GM18507 (cell line): ENCODE measurements at places on chromosomes 5 and 9.

DNA sequence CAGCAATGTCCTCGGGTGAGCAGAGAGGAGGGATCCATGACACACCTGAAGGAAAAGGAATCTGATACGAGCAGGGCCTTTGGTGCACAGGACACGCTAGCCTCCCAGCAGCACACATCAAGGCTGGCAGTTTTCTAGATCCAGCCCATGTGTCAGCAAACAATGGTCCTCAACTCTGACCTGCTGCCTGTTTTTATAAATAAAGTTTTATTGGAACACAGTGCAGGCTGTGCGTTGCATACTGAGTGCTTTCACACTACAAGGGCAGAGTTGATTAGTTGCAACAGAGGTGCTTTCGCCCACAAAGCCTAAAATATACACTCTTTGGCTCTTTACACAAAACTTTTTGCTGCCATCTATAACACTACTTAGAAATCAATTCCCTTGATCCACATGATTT lies 147.1 kb downstream of the MYO10 start:
- DNase-seq, result no peak

DNA sequence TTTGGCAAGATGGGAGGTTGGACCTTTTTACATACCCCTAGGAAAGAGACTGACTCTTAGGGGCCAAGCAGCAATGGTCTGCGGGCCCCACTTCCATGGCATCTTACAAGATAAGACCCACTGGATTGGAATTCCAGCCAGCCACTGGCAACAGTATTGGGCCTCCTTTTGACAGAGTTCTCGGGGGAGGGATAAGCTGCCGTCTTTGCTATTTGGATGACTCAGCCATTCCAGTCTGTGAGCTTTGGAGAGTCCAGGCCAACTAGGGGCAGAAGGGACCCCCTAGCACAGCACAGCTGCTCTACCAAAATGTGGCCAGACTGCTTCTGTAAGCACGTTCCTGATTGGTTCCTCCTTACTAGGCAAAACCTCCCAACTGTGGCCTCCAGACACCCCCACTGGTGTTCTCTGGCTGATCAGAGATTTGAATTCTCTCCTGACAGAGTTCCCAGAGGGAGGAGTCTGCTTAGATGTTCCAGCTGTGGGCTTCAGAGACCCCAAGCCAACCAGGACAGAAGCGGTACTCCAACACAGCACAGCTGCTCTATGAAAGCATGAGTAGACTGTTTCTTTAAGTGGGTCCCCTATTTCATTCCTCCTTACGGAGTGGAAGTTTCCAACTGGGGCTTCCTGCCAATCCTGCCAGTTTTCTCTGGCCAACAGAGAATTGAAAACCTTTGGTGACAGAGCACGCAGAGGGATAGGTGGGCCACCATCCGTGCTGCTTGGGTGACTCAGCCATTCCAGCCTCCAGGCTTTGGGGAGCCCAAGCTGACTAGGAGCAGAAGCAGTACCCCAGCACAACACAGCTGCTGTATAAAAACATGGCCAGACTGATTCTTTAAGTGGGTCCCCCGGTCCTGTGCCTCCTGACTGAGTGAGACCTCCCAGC lies 672.1 kb upstream of the RIOK2 start:
- DNase-seq, result no peak

DNA sequence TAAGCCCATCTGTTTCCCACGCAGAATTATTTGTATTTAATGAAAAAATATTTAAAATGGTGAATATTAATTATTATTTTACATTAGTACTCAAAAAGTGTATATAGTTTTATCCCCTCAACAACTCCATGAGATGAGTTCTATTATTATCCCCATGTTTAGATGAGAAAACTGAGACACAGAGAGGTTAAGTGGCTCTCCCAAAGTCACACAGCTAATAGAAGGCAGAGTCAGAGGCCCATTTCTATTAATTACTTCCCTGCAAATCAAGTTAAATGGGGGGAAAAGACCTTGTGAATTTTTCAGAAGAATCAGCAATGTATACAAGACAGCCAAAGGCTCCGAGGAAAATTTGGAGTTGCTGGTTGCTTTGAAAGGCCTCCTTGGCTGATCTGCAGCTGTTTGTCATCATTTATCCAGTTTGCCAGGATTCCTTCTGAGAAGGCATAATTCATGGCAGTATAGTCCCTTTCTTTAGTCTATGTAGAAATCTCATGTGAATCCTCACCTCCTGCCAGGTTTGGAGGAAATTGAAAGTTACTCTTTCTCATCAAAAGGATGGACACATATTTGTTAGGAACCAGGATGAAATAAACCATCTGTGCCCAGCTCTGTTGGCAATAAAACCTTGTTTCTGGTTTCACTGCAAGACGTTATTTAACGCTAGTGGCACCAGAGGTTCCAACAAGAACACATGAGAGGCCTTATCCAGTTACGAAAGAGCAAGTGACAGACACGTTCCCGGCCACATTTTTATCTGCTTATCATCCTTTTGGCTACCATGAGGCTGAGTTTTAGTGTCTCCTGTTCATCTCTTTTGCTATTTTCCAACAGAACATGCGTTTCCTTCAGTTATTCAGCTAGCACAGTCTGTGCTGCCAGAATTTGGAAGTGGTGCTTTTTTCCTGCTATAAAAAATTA lies 621 bp downstream of the FYB1 start:
- DNase-seq, result no peak

DNA sequence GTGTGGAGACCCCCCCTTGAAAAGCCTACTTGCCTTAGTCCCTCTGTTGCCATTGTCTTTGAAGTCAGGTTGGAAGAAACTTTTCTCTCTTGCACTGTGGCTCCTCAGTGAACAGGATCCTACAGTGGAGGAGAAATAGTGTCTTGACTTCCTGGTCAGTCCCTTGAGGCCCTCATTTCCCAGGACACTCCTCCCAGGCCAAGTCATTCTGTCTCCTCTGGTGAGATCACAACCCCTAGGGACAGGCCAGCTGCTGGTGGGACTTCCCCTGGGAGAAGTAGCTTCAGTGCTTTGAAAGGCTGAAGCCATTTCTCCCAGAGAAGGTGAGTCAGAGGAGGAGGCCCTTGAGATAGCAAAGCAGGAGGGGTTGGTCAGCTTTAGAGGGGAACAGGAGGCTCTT lies 10.1 kb upstream of the GRIA1 start:
- DNase-seq, result peak; percentile 20

DNA sequence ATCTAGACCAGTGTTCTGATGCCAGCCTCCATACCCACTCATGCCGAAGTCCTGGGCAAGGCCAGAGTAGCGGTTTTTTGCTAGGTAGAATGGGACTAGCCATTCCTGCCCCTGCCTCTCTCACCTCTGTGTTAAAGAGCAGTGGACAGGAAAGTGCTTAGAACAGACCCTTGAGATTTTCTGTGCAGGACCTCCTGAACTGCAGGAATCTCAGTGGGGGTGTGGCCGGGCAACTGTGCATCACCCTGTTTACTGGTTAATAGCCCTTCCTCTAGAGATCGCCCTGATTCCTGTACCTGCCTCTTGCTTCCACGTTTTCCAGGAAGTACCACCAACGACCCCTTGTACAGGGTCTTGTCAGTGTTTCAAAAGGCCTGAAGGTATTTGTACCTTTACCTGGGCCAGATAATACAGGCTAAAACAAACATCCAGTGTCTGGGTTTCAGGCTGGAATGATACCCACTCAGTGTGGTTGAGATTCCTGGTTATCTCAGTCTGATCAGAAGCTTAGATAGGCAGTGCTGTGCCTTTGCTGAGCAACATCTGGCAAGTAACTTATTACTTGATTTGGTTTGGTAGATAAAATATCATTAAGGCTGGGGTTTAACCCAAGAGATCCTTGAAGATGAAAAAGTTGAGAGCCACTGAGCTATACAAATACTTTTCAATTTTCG lies 65.9 kb downstream of the RGS3 start:
- DNase-seq, result no peak

GRCh38 chr5:113336975-113337374 lies 97.8 kb downstream of the TSSK1B start:
- no peak for DNase-seq

GRCh38 chr5:88540471-88541115 lies 271.9 kb upstream of the TMEM161B start:
- no peak for DNase-seq

- no peak for DNase-seq
These were observed 179.4 kb upstream of the NR3C1 start for GRCh38 chr5:143582869-143583268.

DNA sequence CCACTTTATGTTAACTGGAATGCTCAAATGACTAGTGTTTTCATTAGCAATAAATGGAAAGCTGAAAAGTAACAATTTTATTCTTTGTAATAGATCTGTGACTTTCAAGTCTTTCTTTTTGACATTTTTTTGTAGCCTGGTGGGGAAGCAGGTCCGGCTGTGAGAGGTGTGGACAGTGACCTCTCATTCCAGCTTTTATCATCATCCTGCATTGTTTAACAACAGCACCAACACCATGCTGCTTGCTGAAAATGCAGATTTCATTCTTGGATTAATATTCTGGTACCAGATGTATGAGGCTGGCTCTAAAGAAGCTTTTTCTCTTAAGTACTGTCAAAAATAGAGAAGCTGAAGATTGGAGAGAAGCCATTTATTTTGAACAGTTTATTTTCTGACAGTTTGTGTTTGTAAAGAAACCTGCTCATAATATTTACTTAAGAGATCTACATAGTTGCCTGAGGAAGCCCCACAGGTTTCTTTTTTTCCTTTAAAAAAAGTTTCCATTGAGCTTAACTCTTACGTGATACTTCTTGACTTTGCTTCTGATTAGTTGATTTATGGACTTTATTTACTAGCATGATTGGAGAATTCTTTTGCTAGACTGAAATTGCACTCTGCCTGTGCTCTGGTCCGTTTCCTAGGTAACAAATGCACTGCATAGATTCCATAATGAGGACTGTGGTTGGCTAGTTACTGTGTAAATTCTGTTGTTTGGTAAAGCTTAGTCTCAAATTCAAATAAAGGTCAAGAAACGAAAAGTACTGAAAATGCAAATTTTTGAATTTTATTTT lies 3.4 kb downstream of the KIAA1958 start:
- DNase-seq, result no peak

DNA sequence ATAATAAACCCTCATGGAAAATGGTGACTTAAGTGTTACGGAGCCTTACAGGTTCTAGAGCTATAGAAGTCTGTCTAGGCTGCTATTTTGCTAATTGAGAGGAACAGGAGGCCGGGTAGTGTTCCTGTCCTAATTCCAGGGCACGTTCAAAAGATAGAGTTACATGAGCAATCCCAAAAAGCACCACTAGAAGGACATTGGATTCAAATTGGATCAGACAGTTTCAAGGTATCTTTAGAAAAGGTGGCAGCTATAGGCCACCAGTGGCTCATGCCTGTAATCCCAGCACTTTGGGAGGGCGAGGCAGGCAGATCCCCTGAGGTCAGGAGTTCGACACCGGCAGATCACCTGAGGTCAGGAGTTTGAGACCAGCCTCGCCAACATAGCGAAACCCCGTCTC lies 458.8 kb downstream of the TMEM232 start:
- no peak for DNase-seq

DNA sequence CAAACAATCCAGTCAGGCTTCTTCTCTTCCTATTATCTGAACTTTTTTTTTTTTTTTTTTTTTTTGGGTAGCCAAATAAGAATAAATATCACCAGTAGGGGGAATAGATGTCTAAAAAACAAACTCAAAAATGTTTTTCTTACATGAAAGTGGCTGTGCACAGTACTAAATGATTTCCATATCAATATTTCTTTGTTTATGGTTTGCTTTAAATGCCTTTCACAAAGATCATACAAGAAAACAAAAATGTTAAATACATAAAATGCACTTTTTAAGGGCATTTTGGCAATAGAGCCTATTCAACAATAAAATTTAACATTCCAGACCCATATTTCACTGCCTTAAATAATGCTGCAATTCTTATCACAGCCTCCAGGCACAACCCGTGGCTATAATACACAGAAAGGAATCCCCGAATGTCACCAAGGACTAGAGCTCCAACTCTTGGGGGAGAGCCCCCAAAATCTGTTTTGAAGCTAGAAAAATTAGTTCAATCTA lies 91.1 kb upstream of the TBCA start:
- no peak for DNase-seq

DNA sequence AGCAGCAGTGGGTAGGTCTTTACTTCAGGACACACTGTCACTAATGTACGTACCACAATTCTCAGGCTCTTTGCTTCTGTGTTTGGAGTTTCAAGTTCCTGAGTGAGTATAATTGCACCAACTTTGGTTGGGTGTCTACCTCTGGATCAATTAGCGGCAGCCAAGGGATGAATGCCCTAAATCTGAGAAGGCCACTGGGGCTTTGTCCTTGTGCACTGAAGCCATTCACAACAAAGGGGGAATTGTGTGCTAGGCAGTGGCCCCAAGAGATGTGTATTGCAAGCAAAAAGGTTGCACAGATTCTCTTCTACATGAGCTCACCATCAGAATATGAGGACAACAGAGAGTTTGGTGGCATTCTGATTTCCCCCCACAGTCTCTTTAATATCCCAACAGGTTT lies 3.9 kb upstream of the PHF24 start:
- DNase-seq, result no peak

- DNase-seq, result no peak
These were observed 4.2 kb downstream of the CCNI2 start for GRCh38 chr5:132751444-132751843.

- DNase-seq, result no peak
These were observed 38.7 kb upstream of the PTGS1 start for GRCh38 chr9:122332083-122332482.

GRCh38 chr5:18461766-18462165 lies 827.5 kb downstream of the TAF11L14 start:
- DNase-seq, result no peak

DNA sequence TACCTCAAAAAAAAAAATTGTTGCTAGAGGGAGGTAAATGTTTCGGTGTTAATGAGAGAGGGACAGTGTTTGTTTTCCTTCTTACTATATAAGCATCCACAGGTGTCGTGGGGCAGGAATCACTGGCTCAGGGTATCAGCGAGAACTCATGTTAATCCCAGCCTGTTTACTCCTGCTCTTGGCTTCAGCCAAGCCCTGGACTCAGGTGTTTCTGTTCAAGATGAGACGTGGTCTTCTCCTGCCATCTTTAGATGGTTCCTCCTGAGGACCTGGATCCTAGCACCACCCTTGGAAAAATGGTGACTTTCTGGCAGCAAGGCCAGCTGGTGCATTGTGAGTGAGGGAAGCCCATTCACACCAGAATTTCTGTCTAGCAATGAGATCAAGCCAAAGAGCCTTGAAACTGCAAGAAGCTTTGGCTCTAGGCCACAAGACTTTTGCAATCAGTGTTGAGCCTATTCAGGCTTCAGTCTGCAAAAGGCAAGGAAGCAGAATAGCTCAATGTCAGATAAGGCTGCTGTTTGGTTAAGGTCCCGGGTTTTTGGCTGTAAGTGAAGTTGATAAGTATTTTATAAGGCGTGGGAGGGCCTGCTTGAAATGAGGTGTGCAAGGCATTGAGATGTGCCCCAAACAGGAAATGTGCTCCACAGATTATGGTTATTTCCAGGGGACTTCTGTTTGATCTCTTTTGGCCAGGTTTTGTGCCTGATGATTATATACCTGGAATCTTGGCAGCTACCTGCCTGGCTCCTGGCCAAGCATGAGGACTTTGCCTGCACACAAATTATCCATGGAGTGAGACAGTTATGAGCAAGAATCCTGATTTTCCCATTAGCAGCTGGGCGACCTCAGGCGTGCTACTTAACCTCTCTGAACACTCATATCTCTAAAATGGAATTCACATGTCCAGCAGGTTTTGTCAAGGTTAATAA lies 99.8 kb downstream of the TENT4A start:
- no peak for DNase-seq
